ENCODE measurements at places on chromosomes 6 and 20.

- DNase-seq, result peak; percentile 32
Observed at GRCh38 chr6:123965894-123966293, 162.2 kb downstream of the NKAIN2 start.

DNA sequence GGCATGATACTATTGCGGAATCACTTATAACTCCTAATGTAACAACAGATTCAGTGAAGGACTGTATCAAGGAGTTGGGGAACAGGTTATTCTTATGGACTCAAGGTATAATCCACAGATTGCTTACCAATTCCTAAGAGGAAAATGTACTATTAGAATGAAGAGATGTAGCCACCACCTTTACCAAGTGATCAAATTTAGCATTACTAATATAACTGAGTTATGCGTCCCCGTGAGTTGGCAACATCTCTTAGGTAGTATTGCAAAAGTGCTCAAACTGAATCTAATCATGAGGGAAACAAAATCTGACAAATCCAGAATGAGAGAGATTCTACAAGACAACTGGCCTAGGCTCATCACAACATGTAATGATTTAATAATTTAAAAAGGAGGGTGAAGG lies 777 bp upstream of the SNRNP48 start:
- DNase-seq, result no peak

DNA sequence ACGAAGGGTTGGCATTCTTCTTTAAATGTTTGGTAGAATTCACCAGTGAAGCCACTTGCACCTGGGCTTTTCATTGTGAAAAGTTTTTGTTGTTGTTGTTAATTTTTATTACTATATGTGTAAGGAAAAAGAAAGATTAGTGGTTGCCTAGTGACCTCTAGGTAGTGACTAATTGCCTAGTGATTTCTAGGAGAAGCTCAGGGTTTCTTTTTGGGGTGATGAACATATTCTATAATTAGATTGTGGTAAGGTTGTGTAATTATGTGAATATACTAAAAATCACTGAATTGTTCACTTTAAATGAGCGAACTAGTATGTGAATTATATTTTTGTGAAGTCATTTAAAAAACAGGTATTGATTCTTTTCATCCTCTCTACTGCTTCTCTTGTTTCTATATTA lies 123.8 kb upstream of the TMEM170B start:
- DNase-seq, result no peak

DNA sequence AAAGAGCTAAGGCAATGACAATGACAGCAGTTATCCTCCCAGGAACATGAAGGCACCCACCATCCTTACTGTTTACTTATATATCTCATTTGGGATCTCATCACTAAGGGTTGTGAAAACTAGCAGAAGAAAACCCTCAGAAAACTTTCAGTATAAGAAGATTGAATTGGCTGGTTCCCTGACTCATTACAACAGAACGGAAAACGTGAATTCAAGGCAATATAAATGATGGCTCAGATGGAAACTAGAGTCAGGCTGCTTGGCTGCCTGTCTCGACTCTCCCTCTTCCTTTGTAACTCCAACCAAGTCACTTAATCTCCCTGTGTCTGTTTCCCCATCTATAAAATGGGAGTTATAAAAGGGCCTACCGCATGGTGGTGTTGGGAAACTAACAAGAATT lies 387.1 kb upstream of the JARID2 start:
- no peak for DNase-seq

- no peak for DNase-seq
Observed at GRCh38 chr6:72579865-72580264, 42.0 kb upstream of the KCNQ5 start.

- DNase-seq, result no peak
Observed at GRCh38 chr20:52922436-52922835, 49.7 kb upstream of the TSHZ2 start.

GRCh38 chr6:42154461-42155209 lies 12.2 kb upstream of the C6orf132 start:
- DNase-seq, result no peak

- DNase-seq, result peak; percentile 39
Observed at GRCh38 chr6:18263418-18264218, 712 bp downstream of the DEK start.

DNA sequence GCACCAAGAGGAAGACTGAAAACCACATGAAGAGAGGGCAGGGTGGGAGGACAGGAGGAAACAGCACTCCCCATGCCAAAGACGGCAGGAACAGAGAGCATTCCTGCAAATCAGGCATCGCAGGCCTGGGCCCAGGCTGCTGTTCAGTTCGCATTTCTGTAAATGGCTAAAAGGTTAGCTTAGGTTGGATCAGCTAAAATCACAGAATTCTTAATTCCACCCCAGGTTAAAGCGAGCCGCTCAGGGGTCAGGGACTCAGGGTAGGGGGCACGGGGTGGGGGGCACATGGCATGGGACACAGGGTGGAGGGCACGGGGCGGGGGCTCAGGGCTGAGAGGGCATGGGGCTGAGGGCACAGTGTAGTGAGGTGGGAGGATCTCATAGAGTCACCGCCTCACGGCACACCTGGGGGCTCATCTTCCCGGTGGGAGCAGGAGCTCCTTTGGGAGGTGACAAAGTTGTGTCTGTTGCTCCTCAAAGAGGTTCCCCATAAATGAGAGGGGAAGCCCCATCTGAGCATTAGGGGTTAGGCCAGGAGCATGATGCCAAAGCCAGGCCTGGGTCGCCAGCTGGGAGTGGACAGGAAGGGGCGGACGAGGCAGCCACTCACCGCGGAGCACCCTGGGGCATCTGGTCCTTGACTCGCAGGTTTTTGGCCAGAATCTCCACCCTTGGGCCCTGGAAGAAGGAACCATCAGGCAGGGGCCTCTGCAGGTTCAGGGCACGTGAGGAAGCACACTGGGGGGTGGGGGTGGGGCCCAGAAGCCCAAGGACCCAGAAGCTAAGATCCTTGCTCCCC lies 200.7 kb downstream of the PREX1 start:
- DNase-seq, result no peak

DNA sequence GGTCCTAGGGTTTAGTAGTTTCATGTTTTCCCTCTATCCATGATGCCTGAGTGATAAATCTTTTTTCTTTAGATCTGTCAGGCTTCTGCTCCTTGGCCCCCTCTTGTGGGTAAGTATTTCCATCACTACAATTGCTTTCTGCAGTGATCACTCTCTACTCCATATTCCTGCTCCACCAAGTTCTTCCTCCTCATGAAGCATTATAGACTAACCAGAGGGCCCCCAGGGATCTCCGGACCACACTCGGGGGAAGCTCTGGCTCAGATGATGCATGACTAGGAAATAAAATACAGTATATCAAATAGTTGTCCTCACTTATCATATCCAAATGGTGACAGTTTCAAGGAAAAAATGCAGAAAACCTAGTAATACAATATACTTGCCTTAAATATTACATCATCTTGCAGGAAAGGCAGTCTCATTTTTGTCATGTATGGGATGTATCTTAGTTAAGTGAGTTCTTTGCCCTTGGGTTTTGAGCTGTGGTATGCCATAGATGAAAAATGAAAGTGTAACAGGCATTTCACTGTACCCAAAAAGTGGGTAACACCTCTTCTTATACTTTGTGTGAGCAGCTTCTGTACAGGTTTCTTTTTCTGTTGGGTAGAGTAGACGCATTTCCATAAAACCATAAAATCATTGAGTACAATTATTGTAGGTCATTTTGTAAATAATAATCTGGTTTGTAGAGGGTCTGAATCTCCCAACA lies 200.9 kb upstream of the EYA4 start:
- DNase-seq, result peak; percentile 17

- no peak for DNase-seq
Observed at GRCh38 chr6:1787894-1788293, 178.2 kb downstream of the FOXC1 start.

GRCh38 chr6:158625881-158626305 lies 18.6 kb downstream of the DYNLT1 start:
- DNase-seq, result no peak

DNA sequence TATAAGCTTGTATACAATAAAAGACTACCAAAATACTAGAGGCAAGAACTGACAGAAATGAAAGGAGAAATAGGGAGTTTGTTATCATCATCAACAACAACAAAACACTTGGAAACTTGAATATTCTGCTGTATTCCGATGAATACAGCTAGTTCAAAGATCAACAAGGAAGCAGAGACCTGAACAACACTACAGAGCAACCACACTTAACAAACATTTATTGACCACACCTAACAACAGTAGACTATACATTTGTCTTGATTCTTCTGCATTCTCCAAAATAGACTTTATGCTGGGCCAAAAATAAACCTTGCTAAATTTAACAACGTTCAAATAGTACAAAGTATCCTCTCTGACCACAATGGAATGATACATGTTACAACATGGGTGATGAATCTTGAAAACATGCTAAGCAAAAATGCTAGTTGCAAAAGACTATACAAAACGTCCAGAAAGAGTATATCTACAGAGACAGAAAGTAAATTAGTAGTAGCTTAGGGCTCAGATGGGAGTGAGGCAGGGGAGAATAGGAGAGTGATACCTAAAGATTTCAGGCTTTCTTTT lies 39.1 kb upstream of the PAK5 start:
- no peak for DNase-seq

- DNase-seq, result no peak
Observed at GRCh38 chr6:43775535-43775885, 5.5 kb downstream of the VEGFA start.

GRCh38 chr6:143882401-143882930 lies 18.2 kb downstream of the ZC2HC1B start:
- no peak for DNase-seq

- no peak for DNase-seq
Observed at GRCh38 chr6:166781331-166781730, 154.3 kb upstream of the RPS6KA2 start.

DNA sequence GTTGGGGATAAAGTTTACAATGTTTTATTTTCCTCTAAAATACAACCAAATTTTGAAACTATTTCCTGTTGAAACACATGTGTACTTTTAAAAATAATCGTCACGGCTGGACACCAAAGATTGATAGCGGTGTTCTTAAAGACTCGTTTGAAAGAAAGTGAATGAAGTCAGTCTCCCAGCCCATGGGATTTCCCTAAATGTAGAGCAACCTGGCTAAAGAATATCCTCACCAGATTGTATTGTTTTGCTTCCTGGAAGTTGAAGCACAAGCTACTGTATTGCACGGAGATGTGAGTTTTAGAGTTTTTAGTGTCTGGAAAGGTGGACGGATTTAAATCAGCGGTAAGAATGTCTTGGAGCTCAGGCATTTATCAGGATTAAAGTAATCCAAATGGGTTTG lies 189.5 kb downstream of the THBS2 start:
- no peak for DNase-seq

DNA sequence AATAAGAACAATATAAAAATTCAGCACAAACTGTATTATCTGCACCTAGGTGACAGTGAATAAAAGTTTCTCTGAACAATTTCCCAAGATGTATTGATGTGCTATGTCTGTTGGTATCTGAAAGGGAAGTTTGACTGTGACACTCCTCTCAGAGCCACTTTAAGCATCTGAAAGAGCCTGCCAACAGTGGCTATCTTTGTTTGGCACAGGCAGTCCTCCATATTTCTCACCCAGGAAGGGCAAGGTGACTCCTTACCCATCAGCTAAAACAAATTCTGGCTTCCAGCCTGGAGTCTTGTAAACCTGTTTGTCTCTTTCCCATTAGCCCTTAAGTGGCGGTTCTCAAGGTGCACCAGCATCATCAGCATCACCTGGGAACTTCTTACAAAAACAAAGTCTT lies 122.4 kb upstream of the VGLL2 start:
- no peak for DNase-seq

- DNase-seq, result no peak
Observed at GRCh38 chr6:138334000-138334399, 43.7 kb upstream of the SMIM28 start.

GRCh38 chr6:11494786-11495564 lies 42.6 kb upstream of the TMEM170B start:
- DNase-seq, result no peak

DNA sequence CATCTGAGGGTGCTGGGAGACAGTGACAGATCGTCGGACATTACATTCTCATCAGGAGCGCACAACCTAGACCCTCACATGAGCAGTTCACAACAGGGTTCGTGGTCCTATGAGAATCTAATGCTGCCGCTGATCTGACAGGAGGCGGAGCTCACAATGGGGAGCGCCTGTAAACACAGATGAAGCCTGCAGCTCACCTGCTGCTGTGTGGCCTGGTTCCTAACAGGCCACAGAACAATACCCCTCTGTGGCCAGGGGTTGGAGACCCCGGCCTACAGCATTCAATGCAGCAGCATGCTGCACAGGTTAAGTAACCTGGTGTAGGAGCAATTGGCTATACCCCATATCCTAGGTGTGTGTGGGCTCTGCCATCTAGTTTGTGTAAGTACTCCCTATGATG lies 19.5 kb downstream of the ANKRD60 start:
- no peak for DNase-seq
